Right renal pelvis (tissue), 4 donors: ENCODE measurements at places on chromosomes 2 and 18. TPM values are rescaled to one million over a fixed set of nuclear protein-coding genes. Genes with fewer than 3 reads are reported as not detected.

TMEM17 gene
- 6.3 TPM for polyA plus RNA-seq

CDH2 gene
- polyA plus RNA-seq = 87.6 TPM

LYPD6 gene
- polyA plus RNA-seq = 23.3 TPM

R3HDM1 gene
- 43.7 TPM for polyA plus RNA-seq

TMEM247 gene
- polyA plus RNA-seq = not detected

SLC5A7 gene
- polyA plus RNA-seq = 0.39 TPM

ORC4 gene
- polyA plus RNA-seq = 117 TPM

SH2D6 gene
- 0.60 TPM for polyA plus RNA-seq

TMEM214 gene
- 61.6 TPM for polyA plus RNA-seq

GPR39 gene
- polyA plus RNA-seq = 3.7 TPM

SCYGR7 gene
- polyA plus RNA-seq = not detected

SCG2 gene
- 0.46 TPM for polyA plus RNA-seq

ABCB11 gene
- polyA plus RNA-seq = 0.13 TPM

HMSD gene
- 1.5 TPM for polyA plus RNA-seq

NEUROD1 gene
- not detected for polyA plus RNA-seq

MC2R gene
- not detected for polyA plus RNA-seq

TCF23 gene
- 0.79 TPM for polyA plus RNA-seq

DNA sequence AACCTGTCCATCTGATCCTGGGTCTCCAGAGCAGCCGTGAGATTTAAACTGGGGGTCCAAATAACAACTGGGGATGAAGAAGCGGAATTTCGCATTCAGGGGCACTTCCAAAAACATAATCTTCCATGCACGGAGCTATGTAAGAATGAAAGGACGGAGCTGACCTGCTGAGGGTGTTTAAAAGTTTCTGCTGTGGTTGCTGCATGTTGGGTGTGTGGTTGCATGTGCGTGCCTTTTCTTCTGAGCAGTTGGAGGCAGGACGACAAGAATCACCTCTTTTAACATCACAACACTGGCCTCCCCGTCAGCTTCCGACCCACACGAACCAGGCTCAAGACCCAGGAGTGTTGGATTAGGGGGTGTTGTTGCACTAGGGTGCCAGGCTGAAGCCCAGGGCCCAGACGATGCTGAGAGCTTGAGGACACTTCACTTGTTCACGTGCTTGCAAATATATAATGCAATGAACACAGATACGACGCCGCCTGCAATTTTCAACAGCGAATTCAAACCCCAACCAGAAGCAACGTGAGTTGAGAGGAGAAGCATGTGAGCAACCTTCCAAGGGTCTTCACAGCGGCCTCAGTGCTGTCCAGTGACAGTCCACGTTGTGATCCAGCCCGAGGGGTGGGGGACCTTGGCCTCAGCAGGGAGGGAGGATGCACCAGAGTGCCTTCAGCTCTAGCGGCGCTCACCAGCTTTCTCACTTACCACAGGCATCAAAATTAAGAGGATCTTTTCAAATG is 76.0 kb upstream of the SALL3 start:
- DNase-seq = no peak

DNA sequence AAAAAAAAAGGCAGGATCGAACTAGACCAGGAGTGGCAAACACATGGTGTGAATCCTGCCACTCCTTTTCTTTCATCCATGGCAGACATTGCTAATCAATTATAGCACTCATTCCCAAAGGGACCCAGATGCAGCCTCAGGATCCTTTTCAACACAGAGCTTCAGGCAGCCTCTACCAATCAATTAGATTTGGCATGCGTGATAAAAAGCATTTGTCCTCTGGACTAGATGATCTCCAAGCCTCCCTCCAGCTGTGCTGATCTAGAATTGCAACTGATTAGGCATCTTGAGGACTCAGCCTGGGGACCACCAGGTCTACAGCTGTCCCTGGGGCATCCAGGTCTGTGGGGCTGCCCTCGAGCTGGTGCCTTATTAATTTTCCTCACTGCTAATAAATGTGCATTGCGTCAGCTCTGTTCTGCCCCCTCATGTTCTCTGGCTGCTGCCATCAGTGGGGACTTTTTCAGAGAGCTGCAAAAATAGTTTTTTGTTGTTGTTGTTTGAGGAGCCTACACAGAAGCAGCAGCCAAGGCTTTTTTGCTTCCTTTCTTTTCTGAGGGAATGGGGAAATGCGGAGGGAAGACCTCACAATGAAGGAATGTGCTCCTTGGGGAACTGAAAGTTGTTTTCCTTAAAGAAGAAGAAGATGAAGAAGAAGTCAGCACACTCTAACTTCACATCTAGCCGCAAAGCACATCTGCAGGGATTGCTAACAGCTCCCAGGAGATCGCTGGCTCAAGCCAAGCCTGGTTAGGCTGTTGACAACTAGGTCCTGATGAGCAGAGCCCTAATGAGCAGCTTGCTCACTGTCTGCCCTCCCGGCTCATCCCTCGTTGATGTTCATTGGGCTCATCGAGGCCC is 8.8 kb upstream of the ATOH8 start:
- DNase-seq = no peak

DNA sequence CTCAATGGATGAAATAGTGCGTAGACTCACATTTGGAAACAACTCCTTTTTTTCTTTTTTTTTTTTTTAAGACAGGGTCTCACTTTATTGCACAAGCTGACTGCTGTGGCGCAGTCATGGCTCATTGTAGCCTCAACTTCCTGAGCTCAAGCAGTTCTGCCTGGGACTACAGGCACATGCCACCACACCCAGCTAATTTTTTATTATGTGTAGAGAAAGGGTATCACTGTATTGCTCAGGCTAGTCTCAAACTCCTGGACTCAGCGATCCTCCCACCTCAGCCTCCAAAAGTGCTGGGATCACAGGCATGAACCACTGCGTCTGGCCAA is 17.4 kb downstream of the HAT1 start:
- no peak for DNase-seq

- no peak for DNase-seq
These were observed 678.0 kb downstream of the EPHA4 start for GRCh38 chr2:220894069-220894468.

- DNase-seq = no peak
These were observed 815.2 kb downstream of the ERBB4 start for GRCh38 chr2:211723398-211723797.

DNA sequence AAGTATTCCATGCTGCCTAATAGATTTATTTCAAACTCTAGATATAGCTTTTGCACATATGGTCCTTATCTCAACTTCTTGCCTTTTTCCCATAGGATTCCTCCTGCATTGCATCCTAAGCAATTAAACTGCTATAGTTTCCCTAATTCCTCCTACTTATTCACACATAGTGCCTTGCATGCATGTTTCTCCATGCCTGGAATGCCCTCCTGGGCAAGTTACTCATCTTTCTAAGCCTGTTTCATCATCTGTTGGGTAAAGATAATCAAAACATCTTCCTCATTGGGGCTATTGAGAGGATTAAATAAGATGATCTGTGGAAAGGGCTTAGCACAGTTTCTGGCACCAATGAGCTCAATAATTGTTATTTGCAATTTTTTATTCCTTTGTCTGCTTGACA is 726.5 kb downstream of the SLC4A3 start:
- DNase-seq = no peak

GRCh38 chr2:102367331-102367971 is 11.9 kb downstream of the IL18R1 start:
- DNase-seq = no peak

DNA sequence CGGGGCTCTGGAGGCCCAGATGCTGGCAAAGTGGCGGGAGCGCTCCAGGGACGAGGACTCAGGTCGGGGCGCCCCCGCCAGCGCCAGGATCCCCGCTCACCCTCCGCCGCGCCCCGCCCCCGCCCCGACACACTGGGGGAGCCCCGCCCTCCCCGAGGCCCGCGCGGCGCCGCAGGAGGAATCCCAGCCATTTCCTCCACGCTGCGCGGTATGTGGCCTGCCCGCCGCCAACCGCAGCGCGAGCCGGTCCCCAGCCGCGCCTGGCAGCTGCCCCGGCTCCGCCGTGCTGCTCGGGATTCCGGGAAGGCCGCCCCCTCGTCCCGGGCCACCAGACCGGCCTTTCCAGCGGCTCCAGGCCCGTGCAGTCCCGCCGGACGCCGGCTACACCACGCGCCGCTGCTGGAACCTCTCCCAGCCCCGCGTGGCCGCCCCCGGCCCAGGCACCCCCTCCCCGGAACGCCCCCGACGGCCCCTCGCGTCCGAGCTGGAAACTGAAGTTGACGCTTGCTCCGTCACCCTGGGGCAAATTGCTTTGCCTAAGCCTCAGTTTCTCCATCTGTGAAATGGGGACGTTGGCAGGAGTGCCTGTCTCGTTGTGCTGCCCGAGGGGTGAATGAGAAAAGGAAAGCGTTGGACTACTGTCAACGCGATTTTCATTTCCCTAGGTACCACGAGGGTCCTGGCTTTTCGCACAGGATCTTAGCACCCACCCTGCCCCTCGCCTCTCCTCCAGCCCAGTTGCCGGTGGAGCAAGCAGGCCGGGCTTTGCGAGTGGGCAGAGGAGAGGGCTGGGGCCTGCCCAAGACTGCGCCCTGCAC is 53.6 kb downstream of the PKDCC start:
- no peak for DNase-seq

DNA sequence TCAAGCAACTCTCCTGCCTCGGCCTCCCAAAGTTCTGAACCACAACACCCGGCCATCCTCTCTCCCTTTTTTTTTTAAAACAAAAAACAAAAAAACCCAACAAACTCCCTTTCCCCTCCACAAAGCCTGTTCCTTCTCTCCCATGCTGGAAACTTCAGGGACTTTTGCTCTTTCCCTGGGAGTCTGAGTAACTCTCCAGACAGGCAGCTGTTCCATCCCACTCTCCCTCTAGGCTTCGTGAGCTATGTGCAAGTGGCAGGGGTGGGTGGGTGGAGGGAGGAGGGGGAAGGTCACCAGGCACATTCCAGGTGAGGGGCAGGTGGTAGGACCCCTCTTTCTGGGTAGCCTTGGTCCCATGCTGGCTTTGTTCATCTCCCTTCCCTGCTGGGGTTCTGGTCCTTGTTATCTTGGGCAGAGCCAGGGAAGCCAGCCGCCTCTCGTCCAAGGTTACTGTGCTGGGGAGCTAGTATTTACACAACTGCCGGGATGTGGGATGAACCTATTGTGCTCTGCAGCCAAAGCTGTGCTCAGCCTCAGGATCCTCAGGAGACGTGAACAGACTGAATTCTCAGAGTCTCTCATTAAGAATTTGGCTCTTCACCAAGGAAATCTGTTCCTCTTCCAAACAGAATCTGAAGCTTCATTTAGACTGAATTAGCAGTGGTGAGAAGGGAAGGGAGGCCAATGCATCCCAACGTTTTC is 106.9 kb downstream of the LIPG start:
- no peak for DNase-seq

GRCh38 chr2:148675708-148676107 is 31.2 kb downstream of the EPC2 start:
- no peak for DNase-seq

- no peak for DNase-seq
These were observed 1.2 kb downstream of the ATG9A start for GRCh38 chr2:219228041-219228910.

- DNase-seq = no peak
These were observed 2.8 kb upstream of the PROM2 start for GRCh38 chr2:95271381-95271971.

DNA sequence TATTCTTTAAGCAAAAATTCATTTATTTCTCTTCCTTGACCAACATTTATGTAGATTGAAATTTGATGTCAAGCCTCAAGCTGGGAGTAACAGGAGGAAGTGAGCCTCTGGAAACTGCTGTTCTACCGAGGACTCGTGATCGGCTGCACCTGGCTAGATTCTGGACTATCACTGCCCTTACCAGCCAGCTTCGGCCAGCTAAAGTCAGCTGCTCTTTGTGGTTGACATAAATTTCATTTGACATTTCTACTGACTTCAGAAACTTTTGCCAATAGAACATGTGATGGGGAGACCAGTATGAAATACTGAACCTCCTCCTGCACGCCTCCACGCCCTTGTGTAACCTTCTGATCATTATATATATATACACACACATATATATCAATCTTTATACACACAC is 74.2 kb upstream of the RGPD5 start:
- DNase-seq = no peak

DNA sequence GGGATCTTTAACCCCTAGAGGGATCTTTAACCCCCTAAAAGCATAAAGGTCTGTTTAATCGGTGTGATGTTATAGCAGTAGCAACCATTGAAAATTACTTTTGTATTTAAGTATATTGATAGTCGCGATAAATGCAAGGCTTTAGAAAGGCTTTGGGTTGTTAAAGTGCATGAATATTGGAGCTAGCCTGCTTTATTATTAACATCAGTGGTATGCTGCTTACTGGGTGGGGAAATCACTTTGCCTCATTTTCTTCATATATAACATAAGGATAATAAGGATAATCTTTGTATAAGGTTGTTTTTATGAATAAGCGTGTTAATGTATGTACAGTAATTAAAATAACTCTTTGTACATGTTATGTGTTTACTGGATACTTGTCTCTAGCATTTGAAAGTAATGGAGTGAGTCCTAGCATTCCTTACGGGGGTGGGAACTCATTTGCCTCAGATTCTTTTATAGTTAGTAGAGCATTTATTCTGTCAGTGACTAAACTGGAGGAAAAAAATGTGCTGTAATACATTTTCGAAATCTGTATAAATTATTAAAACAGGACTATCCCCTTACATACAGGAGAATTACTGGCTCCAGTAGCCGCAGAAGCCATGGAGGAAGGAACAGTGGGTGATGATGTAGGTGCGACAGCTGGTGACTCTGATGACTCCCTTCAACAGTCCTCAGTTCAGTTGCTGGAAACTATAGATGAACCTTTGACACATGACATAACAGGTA is 122.2 kb downstream of the BIRC6 start:
- DNase-seq = no peak

- DNase-seq = no peak
These were observed 56.8 kb downstream of the INPP5D start for GRCh38 chr2:233116946-233117345.

- no peak for DNase-seq
These were observed 841.0 kb upstream of the PIK3C3 start for GRCh38 chr18:41113885-41114482.

GRCh38 chr18:77197073-77197472 is 52.6 kb upstream of the GALR1 start:
- DNase-seq = no peak

DNA sequence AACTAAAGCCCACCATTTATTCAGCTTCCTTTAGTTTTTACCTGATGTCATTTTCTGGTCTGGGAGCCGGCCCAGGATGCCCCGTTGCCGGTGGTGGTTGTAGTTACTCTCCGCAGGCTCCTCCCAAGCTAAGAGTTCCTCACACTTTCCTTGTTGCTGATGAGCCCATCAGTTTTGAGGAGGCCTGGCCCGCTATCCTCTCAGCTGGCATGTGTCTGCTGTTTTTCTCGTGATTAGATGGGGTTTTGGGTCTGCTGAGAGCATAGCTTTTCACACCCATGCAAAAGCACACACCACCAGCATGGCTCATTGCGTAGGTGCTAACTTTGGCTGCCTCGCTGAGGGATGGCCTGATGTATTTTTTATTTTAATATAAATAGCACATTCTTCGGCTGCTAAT is 72.1 kb downstream of the PSMG2 start:
- DNase-seq = no peak

GRCh38 chr2:177545143-177545542 is 152.6 kb downstream of the AGPS start:
- DNase-seq = no peak

DNA sequence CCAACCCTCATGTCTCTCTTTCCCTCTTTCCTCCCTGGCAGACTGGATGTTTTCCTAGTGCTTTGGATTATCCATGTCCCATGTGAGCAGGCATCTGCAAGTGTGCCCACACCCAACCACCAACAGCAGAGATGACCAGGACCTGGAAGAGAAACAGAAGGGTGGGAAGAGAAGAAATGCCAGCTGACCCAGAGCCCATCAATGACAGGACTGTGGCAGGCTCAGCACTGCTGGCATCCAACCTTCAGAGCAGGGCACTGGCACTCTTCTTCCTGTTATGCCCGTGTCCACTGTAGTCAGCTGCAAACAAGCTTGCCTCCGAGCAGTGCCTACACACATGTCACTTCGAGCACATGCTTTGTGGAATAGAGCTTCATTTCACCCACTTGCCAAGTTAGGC is 121.1 kb downstream of the TANC1 start:
- no peak for DNase-seq
